ENCODE measurements at places on chromosomes 2 and 18.

- peaks cover 25% of the 10 kb centered on the region for H3K27me3 ChIP-seq
- H3K4me3 ChIP-seq, result no peak overlapping the region
- H3K36me3 ChIP-seq, result no peaks in the 10 kb centered on the region
- H3K4me1 ChIP-seq, result no peaks in the 10 kb centered on the region
- no peak overlapping the region for H3K27ac ChIP-seq
These were observed 12.4 kb downstream of the DPYSL5 start for GRCh38 chr2:26860211-26860850.

DNA sequence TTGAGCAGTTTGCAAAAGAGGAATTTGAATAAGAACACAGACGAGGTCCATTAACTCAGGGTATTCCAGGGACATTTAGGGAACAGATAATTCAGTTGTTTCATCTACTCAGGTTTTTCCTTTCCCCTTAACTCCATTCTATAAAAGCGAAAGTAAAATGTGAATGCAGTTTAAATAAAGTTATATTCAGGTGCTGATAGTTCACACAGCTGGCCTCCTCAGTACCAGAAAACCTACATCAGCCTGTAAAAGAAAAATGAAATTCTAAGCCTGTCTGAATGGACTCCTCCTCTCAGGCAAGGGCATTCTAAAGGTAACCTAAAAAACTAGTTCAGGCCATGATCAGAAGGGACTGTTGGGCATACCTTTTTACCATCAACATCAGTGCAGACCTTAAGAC is 873.8 kb downstream of the SUCLG1 start:
- DNase-seq, result no peak
- H3K4me1 ChIP-seq, result peaks cover 3% of the 10 kb centered on the region
- peak overlapping the region; percentile 12 for H3K27ac ChIP-seq
- H3K27me3 ChIP-seq, result no peaks in the 10 kb centered on the region

- H3K4me1 ChIP-seq, result no peaks in the 10 kb centered on the region
- no peak for DNase-seq
- no peak overlapping the region for H3K4me3 ChIP-seq
- H3K36me3 ChIP-seq, result no peaks in the 10 kb centered on the region
- peaks cover 66% of the 10 kb centered on the region for H3K27me3 ChIP-seq
- no peak overlapping the region for H3K27ac ChIP-seq
These were observed 929 bp upstream of the CREG2 start for GRCh38 chr2:101388232-101388631.

- peaks cover 7% of the 10 kb centered on the region for H3K4me1 ChIP-seq
- H3K27ac ChIP-seq, result no peak overlapping the region
- peaks cover 4% of the 10 kb centered on the region for H3K27me3 ChIP-seq
- no peaks in the 10 kb centered on the region for H3K36me3 ChIP-seq
These were observed 70.1 kb downstream of the EPAS1 start for GRCh38 chr2:46367286-46367685.

- no peak overlapping the region for H3K27ac ChIP-seq
- no peaks in the 10 kb centered on the region for H3K27me3 ChIP-seq
- DNase-seq, result no peak
- peaks cover 6% of the 10 kb centered on the region for H3K4me1 ChIP-seq
These were observed 88.6 kb upstream of the NARS1 start for GRCh38 chr18:57710226-57710625.
